ENCODE measurements at places on chromosomes 12 and 14. TPM values are rescaled to one million over a fixed set of nuclear protein-coding genes. Genes with fewer than 3 reads are reported as not detected.

Gene ST8SIA1
- total RNA-seq: 5.6 TPM

Gene CD163L1
- total RNA-seq: 7.3 TPM

Gene NKX2-1
- 251 TPM for total RNA-seq

Gene MYL2
- 3.0 TPM for total RNA-seq

Gene SLC10A1
- total RNA-seq: not detected

Gene KRT73
- not detected for total RNA-seq

Gene ULK1
- total RNA-seq: 30.0 TPM

Gene GNG2
- 41.5 TPM for total RNA-seq

Gene ADAM20
- 0.38 TPM for total RNA-seq

DNA sequence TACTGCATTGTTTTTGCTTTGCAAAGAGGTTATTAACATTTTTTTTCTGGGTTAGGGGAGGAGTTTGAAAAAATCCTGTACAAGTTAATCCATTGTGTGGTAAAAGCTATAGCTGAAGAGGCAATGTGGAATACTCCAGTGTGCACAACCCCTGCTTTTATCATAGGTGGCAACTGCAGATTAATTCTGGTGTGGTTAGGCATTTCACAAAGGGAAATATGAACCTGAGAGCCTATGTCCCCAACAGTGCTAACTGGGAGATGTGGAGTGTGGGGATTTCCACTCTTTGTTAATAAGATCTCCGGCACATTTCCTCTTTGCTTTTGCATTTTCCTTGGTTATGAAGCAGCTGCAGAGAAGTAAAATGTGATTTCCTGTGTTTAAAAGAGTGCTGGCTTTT, 33.6 kb downstream of the PRORP start:
- H3K27ac ChIP-seq: peak overlapping the region; percentile 71
- H3K4me3 ChIP-seq: no peak overlapping the region
- peaks cover 10% of the 10 kb centered on the region for H3K36me3 ChIP-seq
- DNase-seq: no peak
- H3K4me1 ChIP-seq: peaks cover 16% of the 10 kb centered on the region

DNA sequence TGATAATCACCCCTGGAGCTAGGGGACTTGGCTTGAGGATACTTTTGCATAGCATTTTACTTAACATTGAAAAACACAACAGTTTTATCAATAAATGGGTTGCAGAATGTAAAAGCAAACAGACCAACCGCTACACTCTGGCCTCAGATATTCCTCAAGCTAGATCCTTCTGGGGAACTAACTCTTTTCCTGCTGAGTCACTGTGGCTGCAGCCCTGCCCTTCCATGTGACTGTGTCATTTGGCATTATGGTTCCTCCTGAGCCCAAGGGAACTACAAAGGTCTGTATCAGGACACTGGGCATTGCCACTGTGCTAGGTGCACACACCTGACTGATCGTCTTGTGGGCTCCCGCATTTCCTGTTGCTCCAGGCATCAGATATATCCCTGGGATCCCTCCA, 56.6 kb downstream of the TTC9 start:
- peak overlapping the region; percentile 50 for H3K27ac ChIP-seq
- peak; percentile 80 for DNase-seq
- H3K4me1 ChIP-seq: no peaks in the 10 kb centered on the region
- no peaks in the 10 kb centered on the region for H3K36me3 ChIP-seq

- H3K4me1 ChIP-seq: no peaks in the 10 kb centered on the region
- no peak overlapping the region for H3K4me3 ChIP-seq
- no peaks in the 10 kb centered on the region for H3K36me3 ChIP-seq
- H3K27ac ChIP-seq: no peak overlapping the region
- DNase-seq: no peak
Measured at GRCh38 chr12:68422956-68423574, 90.9 kb upstream of the MDM1 start.

DNA sequence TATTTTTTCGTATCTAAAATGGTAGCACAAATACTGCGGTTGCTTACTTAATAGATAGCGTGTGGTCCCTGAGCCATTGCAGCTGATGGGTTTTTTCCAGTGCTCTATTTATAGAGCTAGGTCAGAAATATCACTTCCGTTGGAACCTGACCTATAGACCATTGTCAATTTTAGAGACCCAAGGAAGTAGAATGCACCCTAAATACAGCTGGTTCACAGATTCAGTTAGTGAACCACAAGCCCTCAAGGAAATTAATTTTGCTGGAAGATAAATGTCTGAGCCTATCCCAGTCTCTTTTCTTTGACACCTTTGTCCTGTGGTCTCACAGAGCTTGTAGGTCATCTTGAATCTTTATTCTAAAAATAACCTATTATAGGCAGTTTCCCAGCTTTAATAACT, 391.0 kb downstream of the ZFP36L1 start:
- H3K27ac ChIP-seq: no peak overlapping the region
- no peaks in the 10 kb centered on the region for H3K27me3 ChIP-seq
- H3K36me3 ChIP-seq: no peaks in the 10 kb centered on the region
- H3K4me1 ChIP-seq: peaks cover 37% of the 10 kb centered on the region

DNA sequence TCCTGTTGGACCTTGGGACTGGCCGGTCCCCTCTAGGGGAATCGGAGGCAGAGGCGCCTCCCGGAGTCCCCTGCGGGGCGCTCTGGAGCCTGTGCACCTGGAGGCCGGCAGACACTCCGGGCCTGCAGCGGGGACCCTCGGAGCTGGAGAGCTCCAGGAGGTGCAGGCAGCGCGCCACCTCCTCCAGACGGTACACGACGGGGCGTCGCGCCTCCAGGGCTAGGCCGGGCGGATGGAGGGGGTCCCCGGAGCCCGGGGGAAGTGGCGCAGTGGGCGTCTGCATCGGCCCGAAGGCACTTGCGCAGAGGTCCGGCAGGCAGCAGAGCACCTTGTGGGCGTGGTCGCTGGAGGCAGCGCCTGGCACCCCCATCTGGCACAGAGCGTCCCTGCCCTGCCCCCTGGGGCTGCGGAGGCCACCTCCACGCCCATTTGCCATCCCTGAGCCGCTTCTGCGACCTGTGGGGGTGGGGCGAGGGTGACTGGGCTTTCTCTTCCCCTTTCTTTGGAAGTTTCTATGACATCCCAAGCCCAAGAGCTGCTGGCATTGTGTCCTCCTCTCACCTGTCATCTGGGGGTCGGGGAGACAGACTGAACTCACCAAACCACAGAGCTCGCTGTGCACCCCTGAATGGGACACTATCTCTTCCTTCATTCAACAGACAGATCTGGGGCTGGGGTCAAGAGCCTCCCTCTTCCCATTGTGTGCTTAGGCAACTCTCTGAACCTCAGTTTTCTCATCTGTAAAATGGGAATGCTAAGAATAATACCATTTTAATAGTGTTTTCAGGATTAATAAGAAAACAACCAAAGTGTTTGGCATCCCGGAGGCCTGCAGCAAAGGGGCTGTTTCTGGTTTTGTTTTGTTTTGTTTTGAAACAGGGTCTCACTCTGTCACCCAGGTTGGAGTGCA, 37.5 kb upstream of the CORO1C start:
- H3K27me3 ChIP-seq: peaks cover 10% of the 10 kb centered on the region
- H3K4me1 ChIP-seq: peaks cover 5% of the 10 kb centered on the region
- peak overlapping the region; percentile 21 for H3K4me3 ChIP-seq
- no peak overlapping the region for H3K27ac ChIP-seq
- no peak for DNase-seq

GRCh38 chr14:75547552-75548250, 25.4 kb downstream of the BATF start:
- no peaks in the 10 kb centered on the region for H3K27me3 ChIP-seq
- peaks cover 7% of the 10 kb centered on the region for H3K4me1 ChIP-seq
- H3K36me3 ChIP-seq: no peaks in the 10 kb centered on the region

DNA sequence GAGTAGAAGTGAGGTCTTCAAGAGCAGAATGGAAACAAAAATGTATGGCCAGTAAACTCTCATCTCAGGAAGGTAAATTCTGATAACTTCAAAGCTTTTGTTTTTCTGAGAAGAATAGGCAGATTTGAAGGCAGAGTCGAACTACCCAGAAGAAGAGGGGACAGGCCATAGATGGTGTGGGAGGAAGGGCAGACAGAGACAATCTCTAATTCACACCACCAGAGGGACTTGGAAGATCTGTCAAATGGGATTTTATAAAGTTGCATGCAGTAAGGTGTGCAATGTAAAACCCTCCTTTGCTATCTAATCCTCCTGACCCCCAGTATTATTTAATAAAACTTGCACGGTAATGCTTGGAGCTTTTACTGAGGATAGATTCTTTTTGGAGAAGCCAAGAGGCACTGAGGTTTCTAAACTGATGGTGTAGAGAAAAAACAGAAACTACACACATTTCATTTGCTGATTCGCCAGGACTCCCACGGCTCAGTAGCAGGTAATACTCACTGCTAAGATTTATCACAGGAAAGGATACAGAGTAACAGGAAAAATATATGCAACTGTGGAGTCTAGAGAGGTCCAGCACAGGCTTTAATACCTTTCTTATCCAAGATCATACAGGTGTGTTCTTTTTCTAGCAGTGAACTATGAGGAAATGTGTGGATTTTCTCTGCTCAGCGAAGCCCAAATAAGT, 18.3 kb downstream of the SLC38A2 start:
- no peak for DNase-seq
- no peak overlapping the region for H3K27ac ChIP-seq
- H3K4me3 ChIP-seq: no peak overlapping the region
- no peaks in the 10 kb centered on the region for H3K4me1 ChIP-seq

DNA sequence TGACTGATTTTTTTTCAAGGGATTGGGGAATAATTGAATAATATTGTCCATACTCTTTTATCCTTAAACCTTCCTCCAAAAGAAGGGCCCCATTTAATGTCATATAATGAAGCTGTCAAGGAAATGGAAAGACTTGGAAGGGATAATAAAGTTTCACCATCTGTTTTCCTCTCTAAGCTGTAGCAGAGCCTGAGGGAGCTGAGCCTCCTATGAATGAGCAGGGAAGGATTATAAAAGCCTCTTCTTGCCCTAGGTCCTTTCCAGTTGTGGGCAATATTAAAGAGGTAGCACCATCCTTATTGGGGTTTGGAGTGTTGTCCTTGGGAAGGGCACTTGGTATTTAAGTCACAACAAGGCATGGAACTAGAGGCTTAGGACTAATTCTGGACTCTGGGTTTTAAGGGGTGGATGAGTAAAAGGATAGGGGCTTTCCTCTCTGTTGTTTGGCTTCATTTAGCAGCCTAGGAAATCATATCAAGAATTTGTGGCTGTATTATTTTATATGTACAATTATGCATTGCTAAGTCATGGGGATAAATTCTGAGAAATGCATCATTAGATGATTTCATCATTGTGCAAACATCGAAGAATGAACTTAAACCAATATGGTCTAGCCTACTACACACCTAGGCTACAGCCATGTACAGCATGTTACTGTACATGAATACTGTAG, 408.5 kb upstream of the DCN start:
- no peak for DNase-seq
- no peaks in the 10 kb centered on the region for H3K4me1 ChIP-seq
- no peak overlapping the region for H3K4me3 ChIP-seq
- no peaks in the 10 kb centered on the region for H3K27me3 ChIP-seq
- H3K36me3 ChIP-seq: no peaks in the 10 kb centered on the region
- H3K27ac ChIP-seq: no peak overlapping the region

GRCh38 chr12:11838403-11838802, 188.9 kb downstream of the ETV6 start:
- H3K27ac ChIP-seq: peak overlapping the region; percentile 84
- no peak overlapping the region for H3K4me3 ChIP-seq
- H3K36me3 ChIP-seq: no peaks in the 10 kb centered on the region
- peaks cover 13% of the 10 kb centered on the region for H3K4me1 ChIP-seq

GRCh38 chr14:98200601-98201000, 1071.4 kb downstream of the BCL11B start:
- H3K36me3 ChIP-seq: no peaks in the 10 kb centered on the region
- H3K4me1 ChIP-seq: no peaks in the 10 kb centered on the region
- H3K4me3 ChIP-seq: no peak overlapping the region
- no peak overlapping the region for H3K27ac ChIP-seq

GRCh38 chr12:77591959-77592743, 238.5 kb upstream of the NAV3 start:
- no peak for DNase-seq
- no peaks in the 10 kb centered on the region for H3K36me3 ChIP-seq
- no peaks in the 10 kb centered on the region for H3K4me1 ChIP-seq
- no peak overlapping the region for H3K4me3 ChIP-seq
- H3K27ac ChIP-seq: no peak overlapping the region
- H3K27me3 ChIP-seq: no peaks in the 10 kb centered on the region

GRCh38 chr12:92297932-92298696, 152.5 kb upstream of the BTG1 start:
- H3K27me3 ChIP-seq: no peaks in the 10 kb centered on the region
- no peak for DNase-seq
- H3K36me3 ChIP-seq: no peaks in the 10 kb centered on the region
- no peak overlapping the region for H3K4me3 ChIP-seq

- peak within 1 kb of the TSS; percentile 92 for H3K4me3 ChIP-seq
- peak; percentile 96 for DNase-seq
- peaks cover 17% of the 10 kb centered on the region for H3K27me3 ChIP-seq
- H3K36me3 ChIP-seq: no peaks in the 10 kb centered on the region
- peak within 1 kb of the TSS; percentile 83 for H3K27ac ChIP-seq
- H3K4me1 ChIP-seq: no peaks in the 10 kb centered on the region
Measured at GRCh38 chr12:32106517-32107358, at the start of gene BICD1. BICD1 (plus strand) TSS chr12:32106847; CDS start chr12:32107332, 485 bp downstream.

DNA sequence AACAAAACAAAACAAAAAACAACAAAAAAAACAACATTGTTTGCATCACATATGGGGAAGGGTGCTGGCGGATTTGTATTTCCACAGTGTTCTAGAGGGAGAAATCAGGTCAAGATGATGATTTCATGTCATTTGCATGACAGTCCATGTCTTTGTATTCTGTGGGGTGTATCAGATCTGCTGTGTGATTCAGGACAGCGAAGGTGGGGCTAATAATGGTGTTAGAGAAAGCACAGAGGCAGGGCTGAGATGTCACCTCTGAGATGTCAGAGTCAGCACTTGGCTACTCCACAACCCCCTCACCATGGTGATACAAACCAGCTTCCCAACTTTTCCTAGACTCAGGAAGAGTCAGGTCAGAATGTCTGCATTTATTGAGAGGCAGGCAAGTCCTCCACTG, 543.2 kb downstream of the BCL11B start:
- H3K4me3 ChIP-seq: no peak overlapping the region
- no peaks in the 10 kb centered on the region for H3K36me3 ChIP-seq
- H3K4me1 ChIP-seq: no peaks in the 10 kb centered on the region

DNA sequence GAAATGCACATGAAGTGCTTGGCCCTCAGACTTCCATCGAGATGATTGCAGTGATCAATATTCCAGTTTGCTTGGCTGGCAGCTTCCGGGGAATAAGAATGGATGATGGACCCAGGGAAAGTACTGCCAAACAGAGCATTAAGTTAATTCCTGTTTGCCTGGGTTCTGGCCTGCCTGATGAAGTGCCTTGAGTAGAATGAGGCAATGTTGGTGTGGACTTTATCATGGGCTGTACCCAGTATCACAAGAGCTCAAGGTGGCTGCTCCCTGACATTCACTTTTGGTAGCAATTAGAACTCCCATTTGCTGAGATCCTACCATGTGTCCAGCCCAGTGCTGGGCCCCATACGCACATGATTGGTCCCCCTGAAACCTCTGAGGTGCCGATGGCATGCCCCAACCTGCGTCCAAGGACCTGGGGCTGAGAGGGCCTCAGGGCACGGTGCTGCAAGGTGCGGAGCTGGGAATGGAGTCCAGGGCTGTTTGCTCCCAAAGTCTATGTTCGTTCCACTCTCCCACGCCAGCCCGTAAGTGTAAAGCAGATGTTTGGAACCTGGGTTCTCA, 80.7 kb downstream of the SLC25A47 start:
- DNase-seq: no peak
- no peak overlapping the region for H3K4me3 ChIP-seq
- H3K27ac ChIP-seq: no peak overlapping the region

- no peak overlapping the region for H3K4me3 ChIP-seq
- H3K27me3 ChIP-seq: no peaks in the 10 kb centered on the region
- peak; percentile 43 for DNase-seq
- no peak overlapping the region for H3K27ac ChIP-seq
Measured at GRCh38 chr12:119060847-119061796, 79.8 kb downstream of the SRRM4 start.

- H3K4me3 ChIP-seq: no peak overlapping the region
- no peak for DNase-seq
- no peak overlapping the region for H3K27ac ChIP-seq
- no peaks in the 10 kb centered on the region for H3K27me3 ChIP-seq
- no peaks in the 10 kb centered on the region for H3K4me1 ChIP-seq
Measured at GRCh38 chr12:91704446-91704845, 441.2 kb downstream of the BTG1 start.
